SIG-M5 (cell line): ENCODE measurements at places on chromosomes 6 and 20.
A peak's percentile ranks its signal among the peaks of the same experiment; 100 is the strongest.

DNA sequence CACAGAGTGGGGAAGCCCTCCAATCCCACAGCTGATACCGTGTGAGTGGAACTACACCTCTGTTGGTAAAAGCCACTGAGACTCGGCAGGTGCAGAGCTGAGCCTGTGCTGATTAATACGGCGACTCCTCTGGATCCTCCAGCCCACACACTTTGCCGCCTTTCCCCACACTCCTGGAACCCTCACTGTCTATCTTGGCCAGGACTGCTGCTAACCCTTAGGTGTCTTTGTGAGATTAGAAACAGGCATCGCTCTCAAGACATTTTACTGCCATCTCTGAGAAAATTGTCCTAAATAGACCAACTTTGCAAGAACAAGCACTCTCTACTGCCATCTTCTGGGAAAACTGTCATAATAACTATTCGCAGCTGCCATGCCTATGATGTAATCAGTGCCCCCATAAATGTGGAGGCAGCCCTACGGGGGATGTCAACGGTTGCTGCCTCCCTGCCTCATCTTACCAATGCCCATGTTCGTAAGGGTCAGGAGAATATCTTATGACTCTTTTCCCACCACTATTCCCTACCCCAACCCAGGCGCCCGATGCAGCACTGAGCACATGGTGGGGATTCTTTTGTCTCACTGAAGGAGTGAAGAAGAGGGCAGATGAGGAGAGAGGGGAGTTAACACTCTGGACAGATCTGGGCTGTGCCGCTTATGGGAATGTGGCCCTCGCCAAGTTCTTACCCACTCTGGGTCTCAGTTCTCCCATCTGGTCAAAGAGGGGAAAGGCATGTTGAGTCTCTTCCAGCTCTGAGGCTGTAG, 26.1 kb upstream of the KCNB1 start:
- DNase-seq, result peak; percentile 11

- no peak for DNase-seq
These were observed 8.5 kb downstream of the ARG1 start for GRCh38 chr6:131581523-131581922.

DNA sequence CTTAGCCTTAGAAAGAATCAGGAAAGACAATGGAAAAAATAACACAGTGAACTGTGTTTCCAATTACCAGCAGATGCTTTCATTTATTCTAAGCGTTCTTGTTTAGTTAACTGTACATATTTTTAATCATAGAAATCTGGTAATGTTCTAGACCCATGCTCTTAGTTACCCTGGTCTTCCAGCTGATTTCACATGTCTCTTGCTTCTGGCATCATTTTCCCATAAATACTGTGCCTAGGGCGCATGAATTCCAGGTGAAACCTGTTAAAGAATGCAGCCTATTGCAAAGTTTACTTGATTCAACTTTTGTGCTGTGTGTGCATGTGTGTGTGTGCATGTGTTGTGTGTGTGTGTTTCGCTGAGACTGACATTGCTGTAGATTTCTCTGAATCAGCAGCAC, 178.6 kb downstream of the PDE7B start:
- DNase-seq, result no peak

DNA sequence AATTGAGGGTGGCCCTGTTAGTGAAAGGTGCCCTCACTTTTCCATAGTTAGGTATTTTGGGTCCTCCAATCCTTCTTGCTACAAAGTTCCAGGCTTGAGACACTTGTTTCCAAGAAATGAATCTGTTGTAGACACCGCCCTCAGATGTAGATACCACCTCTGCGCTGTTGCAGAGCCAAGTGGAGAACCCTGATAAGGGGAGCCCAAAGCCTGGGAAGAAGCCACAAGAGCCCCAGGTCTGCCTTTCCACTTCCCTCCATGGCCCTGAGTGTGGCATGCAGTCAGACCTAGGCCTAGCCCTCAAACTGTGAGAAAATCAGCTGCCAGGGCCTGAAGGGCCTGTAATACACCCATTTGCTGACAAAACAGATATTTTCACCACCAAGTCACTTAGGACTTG, 37.1 kb downstream of the DTD1 start:
- no peak for DNase-seq

DNA sequence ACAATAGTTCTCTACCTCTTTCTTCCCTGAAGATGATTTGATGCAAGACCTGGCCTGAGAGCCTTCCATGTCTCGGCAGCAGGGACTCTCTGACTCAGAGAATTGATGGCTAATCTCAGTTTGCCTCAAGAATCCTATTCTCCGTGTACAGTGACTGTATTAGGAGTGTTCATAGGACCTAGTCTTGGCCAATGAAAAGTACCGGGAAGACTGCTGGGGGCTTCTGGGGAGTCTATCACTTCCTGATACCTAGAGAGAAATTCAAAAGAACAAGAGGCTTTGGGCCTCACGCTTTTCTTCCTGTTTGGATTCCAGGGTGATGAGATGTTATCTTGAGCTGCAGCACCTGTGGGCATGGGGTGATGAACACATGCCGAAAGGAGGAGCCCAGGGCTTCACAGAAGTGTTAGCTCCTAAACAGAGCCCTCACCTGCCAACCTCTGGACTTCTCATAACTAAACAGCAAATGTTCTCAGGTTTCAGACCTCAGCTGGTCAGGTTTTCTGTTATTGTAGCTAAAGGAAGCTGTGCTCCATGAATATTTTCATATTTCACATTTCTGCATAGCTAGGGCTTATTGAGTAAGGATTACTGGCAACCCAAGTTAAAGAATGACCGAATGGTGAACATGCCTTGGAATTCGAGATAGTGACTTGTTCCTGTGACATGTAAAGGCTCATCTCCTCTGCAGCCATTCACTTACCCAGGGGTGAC, 323.1 kb upstream of the AGPAT4 start:
- DNase-seq, result no peak

GRCh38 chr6:66289889-66290288, 582.9 kb upstream of the EYS start:
- DNase-seq, result no peak

GRCh38 chr6:17994019-17994418, 6.6 kb upstream of the KIF13A start:
- DNase-seq, result no peak

GRCh38 chr20:60009826-60010616, 51.8 kb downstream of the CDH26 start:
- no peak for DNase-seq

GRCh38 chr20:61797200-61797599, 268.5 kb downstream of the TAF4 start:
- no peak for DNase-seq

GRCh38 chr6:83889621-83890020, 30.1 kb downstream of the CYB5R4 start:
- no peak for DNase-seq
